ENCODE measurements at places on chromosomes 12 and 14.

DNA sequence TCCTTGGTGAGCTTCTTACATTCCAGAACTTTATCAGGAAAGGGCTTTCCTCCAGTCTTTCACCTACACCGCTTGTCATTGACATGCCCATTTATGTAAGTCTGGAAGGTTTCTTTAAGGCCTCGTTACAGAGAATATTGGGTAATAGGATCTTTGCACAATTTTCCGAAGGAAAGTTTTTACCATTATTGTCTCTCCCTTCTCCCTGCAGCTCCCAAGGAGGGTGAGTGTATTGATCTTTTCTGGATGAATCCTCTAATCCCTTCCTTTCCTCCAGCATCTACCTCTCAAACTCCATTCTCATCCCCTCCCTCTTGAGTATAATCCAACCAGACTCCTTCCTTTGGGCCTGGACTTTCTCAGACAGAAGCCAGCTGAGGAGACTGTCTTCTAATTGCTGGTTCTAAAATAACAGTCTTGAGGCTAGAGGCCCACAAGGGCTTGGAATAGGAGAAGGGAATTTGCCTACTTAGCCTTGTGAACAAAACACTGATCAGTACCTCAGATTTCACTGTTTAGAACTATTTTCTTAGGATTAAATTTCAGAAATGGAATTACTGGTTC lies 21.8 kb downstream of the WNK1 start:
- DNase-seq: no peak

GRCh38 chr12:129195081-129195480 lies 341.8 kb downstream of the GLT1D1 start:
- no peak for DNase-seq

- DNase-seq: no peak
These were observed 269.0 kb upstream of the CLEC14A start for GRCh38 chr14:38524636-38525509.

DNA sequence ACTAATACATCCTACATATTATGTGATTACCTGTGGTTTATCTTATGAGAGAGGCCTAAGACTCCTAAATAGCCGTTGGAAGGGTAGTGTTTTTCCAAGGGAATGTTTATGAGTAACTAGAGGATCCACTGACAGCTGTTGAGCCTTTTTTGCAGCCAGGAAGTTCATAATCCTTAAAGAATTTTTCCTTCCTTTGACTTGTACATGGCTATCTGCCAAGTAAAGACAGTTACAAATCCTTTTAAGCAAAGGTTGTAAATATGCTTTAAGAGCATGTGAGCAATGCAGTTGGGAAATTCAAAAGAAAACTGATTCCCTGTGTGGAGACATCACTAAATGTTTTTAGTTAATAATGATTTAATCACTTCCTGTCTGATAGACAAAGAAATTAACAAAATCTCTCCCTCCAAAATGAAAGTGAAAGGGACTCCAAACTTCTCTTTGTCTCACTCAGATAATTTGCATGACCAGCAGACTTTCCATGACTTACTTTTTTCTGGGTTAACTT lies 333.8 kb downstream of the PDZRN4 start:
- DNase-seq: no peak

DNA sequence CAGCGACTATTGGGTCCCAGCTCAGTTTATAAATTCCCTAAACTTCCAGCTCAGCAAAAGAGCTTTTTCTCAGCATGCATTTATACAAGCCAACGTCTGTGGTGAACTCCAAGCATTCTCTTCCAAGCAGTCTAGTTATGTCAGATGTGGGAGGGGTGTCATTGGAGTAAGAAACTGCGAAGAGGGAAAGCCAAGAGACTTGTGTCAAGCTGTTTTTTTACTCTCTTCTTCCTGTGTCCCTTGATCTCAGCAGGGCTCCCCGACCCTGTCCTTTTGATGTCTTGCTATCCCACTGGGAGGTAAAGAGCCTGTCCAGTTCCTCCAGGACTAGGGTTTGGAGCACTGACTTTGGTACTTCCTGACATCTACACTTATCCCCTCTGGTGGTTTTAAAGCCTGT lies 69.0 kb downstream of the PPM1H start:
- no peak for DNase-seq

DNA sequence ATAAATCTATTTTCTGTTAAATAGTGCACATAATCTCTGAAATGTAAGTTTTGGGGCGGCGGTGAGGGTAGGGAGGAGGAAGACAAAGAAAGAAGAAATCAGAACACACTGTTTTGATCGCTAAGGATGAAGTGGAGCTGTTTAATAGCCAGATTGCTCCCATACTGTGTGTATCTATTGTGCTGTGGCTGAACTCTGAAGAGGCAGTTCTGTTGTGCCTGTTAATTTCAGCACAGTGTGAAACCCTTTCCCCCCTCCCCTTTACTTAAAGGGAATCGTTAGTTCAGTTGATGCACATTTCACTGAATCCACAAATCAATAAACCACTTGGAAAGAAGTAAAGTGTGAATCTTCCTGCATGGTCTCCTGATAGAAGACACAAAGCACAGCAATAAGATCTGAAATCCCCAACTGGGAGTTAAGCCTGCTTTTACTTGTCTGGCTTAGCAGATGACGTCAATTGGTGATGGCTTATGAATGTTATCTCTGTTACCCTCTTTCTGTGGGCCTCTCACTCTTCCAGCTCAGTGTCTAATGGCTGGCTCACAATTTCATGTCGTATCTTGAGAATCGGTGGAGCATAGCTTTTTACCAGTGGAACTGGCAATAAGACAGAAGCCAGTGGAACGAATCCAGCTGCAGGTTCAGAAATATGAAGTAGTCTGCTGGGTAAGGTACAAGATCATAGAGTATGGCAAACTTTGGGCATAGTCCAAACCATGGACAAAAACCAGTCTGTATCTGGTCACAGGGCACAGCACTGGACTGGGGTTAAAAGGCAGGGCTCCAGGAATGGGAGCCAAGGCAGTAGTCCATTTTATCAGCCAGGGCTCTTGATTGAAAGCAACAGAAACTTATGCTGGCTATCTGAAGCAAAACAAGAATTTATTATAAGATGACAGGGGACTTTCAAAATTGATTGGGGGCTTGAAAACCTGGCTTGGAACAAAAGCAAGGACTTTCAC lies 413.5 kb upstream of the SEL1L start:
- no peak for DNase-seq
